ENCODE measurements at places on chromosomes 6 and 20.

GRCh38 chr6:135703007-135703406 is 148.5 kb upstream of the PDE7B start:
- no peak for DNase-seq

DNA sequence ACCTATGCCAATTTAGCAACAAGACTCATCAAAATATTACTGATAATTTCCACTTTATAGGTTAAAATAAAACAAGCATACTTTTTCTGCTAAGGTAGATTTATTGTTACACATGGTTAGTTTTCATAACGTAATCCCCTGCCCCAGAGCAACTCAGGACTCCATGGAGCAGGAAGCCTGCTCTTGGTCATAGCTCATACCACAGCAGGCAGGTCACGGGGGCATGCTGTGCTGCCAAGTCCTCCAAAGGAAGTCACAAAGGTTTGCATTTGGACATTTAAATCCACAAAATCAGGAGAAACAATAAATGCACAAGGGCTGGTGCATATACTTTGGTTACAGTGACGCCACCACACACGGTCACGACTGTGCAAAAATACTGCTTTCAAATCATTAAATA is 12.5 kb downstream of the GZF1 start:
- DNase-seq, result no peak

DNA sequence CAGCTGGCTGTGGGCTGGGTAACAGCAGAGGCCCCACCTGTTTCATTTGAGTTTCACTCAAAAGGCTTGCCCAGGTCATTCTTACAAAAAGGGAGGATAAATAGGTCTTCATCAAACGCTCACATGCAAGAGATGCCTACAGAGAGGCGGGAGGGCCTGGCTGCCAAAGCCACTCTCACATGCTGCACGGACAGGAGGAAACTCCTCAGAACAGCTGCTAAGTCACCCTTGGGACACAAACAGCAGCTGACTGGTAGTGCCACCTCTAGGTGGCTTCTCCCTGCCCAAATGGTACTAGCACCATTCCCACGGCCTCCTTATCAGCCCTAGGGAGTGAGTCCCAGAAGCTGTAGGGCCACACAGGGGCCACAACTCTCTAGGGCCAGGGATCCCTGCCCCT is 23.8 kb downstream of the SLC22A23 start:
- DNase-seq, result no peak

- no peak for DNase-seq
Observed at GRCh38 chr20:24034820-24035219, 46.2 kb upstream of the GGTLC1 start.

GRCh38 chr6:47061309-47062300 is 19.5 kb upstream of the ADGRF1 start:
- no peak for DNase-seq
